Calu3 (cell line): ENCODE measurements at places on chromosomes 3 and 15.

DNA sequence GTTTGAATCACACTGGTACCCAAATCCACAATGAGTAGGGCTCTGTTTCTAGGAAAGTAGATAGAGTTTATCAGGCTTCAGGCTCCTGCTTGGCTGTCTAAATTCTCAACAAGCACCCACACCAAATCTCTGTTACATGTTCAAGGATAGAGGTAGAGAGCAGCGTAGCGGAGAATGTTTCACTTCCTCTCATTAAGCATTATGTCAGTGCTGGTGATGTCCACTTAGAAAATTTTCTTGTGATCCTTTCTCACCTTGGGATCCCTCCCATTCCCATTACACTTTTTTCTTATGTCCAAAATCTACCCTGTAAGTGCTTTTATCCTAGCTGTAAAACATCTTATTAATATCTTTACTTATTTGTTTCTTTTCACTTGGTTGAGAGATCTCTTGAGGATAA, 34.7 kb upstream of the GCSAM start:
- no peak for DNase-seq

- no peak for DNase-seq
Measured at GRCh38 chr3:65788461-65788860, 250.3 kb downstream of the MAGI1 start.

- no peak for DNase-seq
Measured at GRCh38 chr3:107271787-107272387, 105.4 kb upstream of the CCDC54 start.

GRCh38 chr3:166455744-166456143, 618.5 kb upstream of the BCHE start:
- no peak for DNase-seq

- DNase-seq, result no peak
Measured at GRCh38 chr15:59642351-59642750, 15.0 kb downstream of the GTF2A2 start.

DNA sequence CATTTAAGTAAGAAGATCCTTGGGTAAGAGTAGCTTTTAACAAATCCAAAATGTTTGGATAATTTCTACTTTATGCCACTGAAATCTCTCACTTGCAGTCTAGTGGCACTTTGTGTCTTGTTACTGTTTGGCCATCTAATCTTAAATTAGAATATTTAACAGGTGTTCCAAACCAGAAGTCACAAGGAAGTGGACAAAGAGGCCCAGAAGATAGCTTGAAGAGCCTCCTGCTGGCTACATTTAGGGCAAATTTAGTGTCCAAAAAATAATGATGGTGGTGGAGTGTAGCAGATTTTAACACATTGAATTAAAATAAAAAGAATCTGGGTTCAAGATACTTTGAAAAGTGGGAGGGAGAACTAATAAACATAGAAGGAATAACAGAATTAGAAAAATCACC, 172.2 kb downstream of the GHSR start:
- DNase-seq, result no peak

DNA sequence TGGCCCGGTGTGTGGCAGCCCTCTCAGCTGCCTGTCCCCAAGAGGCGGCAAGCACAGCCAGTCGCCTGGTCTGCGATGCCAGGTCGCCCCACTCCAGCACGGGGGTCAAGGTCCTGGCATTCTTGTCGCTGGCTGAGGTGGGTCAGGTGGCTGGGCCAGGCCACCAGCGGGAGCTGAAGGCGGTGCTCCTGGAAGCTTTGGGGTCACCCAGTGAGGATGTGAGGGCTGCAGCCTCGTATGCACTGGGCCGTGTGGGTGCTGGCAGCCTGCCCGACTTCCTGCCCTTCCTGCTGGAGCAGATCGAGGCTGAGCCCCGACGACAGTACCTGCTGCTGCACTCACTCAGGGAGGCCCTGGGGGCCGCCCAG, 20.8 kb downstream of the CAND2 start:
- no peak for DNase-seq

DNA sequence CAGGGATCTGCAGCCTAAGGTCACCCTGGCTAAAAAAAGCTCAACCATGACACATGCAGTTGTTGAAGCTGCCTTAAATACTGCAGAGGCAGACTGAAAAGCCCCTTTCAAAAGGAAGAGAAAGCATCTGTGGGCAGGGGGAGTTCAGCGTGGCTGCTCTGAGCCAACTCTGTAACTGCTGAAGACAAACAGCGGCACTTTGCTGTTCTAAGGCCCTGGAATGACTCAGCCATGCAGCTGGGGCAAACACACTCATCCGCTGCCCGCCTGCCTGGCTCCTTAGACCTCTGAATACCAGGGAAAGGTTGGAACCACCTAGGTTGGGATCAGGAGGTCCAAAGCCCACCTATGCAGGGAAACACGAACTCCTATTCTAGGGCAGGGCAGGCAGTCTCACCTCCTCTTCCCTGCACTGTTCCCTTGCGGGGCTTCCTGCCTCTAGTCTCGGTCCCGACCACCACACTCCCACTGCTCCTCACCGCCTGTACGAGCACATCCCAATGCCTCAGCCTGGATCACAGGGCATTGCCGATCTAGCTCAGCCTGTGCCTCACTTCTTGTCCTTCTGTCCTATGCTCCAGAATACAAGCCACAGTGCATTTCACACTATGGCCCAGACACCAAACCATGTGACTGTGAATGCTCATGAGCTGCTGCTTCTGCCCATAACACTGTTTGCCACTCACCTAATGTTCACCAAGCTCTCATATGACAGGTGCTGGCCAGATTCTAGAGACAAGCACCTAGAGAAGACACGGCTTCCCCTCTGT, 6.6 kb upstream of the MUSTN1 start:
- DNase-seq, result no peak

DNA sequence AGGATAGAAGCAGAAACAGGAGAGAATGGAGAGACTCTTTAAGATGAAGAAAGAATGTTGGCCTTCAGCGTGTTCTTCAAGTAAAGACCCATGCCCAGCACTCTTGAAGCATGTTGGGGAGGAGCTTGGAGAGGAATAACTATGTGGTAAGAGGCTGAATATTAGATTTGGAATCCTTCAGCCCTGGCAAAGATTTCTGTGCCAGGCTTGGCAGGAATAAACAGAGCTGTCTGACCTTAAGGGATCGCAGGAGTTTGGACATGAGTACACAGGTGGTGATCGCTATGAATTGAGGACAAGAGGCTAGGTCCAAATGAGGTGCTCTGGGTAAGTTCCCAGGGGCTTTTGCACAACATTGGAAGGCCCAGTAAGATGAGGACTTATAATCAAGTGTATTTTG, 132.6 kb upstream of the TBL1XR1 start:
- no peak for DNase-seq

DNA sequence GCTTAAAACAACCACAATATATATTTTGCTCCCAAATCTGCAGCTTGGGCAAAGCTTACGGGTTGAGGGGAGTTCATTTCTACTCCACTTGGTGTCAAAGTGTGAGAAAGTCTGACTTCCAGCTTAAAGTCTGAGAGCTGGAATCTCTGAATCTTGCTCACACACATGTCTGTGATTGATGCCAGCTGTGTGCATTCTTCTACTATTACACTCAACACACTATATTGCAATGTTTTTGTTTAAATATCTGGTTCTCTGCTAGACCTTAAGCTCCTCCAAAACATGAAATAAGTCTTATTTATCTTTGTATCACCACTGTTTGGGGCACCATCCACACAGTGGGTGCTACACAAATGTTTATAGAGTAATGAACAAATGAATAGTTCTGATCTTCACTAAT, 36.7 kb upstream of the SECISBP2L start:
- no peak for DNase-seq

DNA sequence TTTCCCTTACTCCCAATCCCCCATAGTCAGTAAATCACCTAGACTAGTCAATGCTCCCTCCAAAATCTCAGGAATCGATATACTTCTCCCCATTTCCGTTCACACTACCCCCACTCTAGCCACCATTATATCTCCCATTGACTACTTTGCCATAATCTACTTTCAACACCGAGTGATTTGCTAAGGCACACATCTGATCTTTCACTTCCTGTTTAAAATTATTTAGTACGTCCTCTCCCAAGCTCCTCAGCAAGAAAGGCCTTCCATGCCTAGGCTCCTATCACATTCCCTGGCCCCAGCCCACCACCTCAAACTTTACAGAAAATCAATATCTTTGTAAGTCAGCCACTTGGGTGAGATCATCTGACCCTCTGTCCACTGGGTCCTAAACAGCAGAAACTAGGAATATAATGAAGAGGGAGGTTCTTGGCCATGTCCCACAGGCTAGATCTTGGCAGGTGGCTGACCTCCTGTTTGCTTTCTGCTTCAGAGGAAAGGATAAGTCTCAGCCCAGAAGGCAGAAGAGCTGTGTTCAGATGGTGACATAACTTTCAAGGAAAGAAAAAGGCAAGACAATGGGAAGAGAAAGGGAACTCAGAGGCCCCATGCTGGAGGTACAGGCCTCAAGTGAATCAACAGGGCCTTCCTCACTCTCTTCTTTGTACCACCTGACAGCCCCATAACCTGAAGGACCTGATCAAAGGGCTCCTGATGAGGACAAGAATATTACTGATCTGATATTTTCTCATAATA, 103.0 kb downstream of the RPL22L1 start:
- DNase-seq, result no peak

DNA sequence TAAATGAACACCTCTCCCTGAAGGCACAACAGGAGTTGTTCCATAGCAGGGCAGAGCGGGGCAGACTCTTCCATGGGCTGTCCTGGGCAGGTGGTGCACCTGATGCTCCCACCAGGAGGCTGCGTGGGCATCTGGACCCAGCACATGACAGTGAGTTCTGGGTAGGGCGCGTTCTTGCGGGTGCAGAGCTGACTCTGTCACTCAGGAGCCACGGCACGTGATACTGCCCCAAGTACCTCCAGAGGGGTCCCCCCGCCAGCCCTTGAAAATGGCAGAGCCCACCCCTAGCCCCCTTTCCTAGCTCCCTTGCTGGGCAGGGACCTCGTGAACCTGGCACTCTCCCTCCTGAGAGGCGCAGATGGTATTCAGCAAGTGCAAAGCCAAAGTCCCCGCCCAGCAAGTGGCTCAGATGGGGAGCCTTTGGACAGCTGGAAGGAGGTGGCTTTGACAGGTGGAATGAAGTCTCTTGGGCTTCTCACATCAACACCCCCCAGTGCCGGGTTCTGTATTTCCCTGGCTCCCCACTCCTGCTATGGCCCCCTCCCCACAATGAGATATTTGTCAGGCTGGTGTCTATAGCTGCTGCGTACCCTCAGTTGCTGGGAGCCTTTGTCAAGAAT, 172.1 kb downstream of the TBC1D2B start:
- DNase-seq, result no peak

DNA sequence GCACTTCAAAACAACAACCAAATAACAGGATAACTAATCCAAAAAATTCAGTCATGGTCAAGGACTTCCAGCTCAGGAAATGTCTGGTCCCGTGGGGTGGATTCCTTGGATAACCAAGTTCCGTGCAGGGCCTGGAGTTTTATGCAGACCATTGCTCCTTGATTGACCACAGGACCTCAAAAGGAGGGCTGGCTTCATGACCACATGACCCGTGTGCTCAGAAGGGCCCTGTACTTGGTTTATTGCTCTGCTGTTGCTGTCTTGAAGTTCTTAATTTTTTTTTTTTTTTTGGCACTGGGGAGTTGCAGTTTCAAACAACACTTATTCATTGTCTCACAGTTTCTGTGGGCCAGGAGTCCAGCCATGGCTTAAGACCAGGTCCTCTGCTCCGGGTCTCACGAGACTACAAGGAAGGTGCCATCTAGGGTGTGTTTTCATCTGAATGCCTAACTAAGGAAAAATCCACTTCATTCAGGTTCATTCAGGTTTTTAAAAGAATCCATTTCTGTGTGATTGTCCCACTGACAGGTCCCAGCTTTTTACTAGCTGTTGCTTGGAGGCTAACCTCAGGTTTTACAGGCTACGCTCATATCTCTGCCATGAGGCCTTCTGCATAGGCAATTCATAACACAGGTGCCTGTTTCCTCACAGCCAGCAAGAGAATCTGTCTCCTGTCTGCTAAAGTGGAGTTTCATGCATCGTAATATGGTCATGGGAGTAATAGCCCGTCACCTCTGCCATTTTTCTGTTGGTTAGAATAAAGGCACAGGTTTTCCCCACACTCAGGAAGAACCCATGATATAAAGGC, 65.3 kb downstream of the FLNB start:
- DNase-seq, result no peak

DNA sequence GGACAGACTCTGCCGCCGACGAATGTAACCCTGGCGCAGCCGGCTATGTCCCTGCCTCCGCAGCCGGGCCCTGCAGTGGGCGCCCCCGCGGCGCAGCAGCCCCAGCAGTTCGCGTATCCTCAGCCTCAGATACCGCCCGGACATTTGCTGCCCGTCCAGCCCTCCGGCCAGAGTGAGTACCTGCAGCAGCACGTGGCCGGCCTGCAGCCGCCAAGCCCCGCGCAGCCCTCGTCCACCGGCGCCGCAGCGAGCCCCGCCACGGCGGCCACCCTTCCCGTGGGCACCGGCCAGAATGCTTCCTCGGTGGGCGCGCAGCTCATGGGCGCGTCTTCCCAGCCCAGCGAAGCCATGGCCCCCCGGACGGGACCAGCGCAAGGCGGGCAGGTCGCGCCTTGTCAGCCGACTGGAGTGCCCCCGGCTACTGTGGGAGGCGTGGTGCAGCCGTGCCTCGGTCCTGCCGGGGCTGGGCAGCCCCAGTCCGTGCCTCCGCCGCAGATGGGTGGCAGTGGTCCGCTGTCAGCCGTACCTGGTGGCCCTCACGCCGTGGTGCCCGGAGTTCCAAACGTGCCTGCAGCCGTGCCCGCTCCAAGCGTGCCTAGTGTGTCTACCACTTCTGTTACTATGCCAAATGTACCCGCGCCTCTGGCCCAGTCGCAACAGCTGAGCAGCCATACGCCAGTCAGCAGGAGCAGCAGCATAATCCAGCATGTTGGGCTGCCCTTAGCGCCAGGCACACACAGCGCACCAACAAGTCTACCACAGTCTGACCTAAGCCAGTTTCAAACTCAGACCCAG, 2.4 kb downstream of the TSC22D2 start:
- peak; percentile 40 for DNase-seq

GRCh38 chr3:194281766-194282165, 69.4 kb downstream of the CPN2 start:
- no peak for DNase-seq

- DNase-seq, result no peak
Measured at GRCh38 chr3:114830652-114831051, 316.4 kb downstream of the ZBTB20 start.

DNA sequence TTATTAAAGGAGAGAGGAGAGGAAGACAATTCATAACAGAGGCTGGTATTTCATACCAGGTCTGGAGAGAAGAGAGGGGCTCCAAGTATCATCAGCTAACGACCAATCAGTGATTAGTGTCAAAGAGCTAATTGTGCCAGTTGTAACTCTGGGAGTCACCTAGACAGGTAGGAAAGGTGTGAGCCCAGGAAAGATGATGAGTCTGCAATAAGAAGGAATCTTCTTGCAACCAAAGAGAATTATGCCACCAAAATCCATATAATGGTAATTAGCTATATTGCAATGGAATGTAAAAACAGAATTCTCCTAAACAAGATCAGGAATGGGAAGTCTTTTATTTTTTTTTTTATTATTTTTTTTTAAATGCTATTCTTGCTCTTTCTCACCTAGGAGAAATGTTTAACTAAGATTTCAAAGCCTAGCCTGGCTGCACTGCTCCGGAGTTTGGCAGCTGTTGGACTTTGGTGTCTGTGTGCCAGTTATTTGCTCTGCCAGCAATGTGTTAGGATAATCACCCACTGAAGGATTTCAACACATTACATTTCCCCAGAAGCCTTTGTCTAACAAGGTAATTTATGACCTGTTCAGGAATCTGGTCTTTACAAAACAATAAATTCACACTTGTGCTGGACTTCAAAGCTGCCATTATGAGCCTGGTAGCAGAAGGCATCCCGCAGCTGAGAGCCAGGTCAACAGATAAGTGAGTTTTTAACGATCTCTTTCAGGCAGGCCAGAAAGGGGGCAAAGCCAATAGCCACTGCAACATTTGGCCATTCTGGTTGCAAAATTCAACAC, 89.4 kb downstream of the FOXB1 start:
- DNase-seq, result no peak
